ENCODE measurements at places on chromosomes 7 and 10.

- no peak for DNase-seq
Observed at GRCh38 chr10:120684226-120684625, 166.9 kb upstream of the WDR11 start.

DNA sequence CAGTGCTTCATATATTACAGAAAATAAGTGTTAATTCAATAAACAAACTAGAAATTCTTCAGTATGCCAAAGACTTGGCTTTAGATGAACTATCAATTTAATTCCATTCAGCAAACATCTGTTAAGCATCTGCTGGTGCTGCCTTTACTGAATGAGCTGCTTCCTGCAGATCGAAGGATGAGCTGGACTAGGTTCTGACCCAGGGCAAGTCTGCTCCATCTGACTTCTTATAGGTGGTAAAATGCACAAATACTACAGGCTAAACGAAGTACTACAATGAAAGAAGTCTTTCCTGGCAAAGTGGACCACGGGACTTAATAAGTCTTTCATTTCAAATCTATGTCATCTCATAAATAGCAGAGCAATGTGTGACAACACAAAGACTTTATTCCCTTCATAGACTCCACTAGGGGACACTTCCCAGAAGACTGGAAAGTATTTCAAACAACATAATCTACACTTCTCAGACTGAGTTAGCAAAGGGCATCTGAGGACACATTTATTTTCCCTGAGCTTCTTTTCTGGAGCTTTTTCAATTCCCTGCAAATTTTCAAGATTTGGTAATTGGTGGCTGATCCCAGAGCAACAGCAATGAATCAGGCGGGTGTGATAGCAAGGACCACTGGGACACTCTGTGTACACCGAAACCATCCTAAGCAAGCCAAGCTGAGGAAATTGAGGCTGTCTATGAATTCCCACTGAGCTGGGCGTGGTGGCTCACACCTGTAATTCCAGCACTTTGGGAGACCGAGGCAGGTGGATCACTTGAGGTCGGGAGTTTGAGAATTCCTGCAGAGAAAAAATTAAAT lies 108.9 kb upstream of the FRMD4A start:
- DNase-seq, result no peak

DNA sequence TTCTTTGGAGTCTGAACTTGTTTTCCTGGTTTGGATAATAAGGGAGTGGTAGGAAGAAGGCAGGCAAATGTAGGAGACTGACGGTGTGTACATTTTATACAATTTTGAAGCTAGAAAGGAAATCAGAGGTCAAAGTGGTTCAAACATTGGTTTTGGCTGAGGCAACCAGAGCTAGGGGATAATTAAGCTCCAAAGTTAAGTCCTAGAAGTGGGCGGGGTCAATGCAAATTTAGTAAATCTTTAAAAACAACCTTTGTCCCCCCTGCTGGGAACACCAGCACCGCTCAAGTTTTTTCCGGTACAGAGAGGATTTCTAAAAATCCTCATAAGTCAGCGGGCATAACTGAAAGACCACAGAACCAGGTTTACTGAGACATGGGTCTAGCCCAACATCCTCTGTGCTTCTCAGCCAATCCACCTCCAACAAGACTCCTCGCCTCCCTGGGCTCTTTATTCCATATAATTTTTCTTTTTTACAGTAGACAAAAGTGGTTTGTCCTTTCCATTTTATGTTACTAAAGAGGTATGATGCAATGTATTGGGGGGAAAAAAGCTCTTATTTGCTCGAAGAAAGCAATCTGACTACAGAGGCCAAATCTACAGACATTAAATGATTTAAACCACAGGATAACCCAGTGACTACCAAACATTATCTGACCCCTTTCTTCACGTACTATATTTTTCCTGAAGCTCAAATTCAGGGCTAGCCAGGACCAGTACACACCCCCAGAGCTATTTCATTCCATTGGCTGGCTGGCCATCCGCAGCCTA lies 1.6 kb downstream of the GLUD1 start:
- no peak for DNase-seq

DNA sequence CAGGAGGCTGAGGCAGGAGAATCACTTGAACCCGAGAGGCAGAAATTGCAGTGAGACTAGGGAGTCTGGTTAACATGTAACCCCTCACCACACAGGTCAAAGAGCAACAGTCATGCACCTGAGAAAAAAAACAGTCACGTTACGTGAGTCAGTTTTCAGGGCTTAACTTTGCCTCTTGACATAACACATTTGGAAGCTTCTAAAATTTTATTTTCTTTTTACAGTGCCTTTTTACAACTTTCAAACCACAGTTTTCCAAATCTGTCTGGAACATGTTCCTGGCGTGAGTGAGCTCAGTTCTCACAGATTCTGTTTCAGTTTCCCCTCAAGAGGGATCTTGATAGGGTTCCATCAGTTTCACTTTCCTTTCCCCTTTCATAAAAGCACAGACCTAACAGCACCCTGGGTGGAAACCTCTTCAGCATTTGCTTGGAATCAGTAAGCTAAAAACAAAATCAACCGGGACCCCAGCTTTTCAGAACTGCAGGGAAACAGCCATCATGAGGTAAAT lies 4.4 kb downstream of the IFIT3 start:
- DNase-seq, result no peak

GRCh38 chr10:17756557-17757217 lies 4.7 kb downstream of the TMEM236 start:
- no peak for DNase-seq

DNA sequence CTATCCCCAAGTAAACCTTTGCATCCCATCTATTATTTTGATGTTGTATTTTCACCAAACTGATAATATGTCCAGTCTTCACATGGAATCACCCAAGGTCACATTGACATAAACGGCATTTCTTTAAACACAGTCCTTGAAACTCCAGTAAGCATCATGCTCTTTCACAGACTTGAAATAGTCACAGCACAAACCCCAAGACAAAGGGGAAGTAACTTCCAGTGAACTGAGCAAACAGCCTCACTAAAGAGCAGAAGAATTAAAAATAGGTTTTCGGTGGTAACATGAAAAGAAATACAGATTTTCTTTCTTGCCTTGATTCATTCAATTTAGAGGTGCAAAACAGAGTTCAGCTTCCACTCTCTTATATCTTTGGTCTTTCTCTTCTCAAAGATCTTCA lies 253.7 kb downstream of the SFMBT2 start:
- DNase-seq, result no peak

DNA sequence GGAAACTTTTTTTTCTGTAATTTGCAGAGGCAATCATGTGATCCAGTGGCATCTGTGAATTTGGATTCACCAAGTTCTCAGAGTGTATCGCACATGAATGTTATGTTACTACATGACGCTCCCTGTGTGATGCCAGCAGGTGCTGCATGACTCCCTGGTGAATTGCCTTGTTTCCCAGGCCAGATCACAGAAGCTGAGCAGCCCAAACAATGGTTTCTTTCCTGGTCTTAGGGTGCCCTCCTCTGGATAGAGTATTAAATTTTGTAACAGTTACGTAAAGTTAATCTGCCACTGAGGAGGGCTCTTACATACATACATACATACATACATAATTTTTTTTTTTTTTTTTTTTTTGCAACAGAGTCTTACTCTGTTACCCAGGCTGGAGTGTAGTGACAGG lies 3.6 kb downstream of the ZSCAN21 start:
- no peak for DNase-seq

GRCh38 chr10:117439243-117439912 lies 64.1 kb upstream of the PDZD8 start:
- no peak for DNase-seq

GRCh38 chr7:148700661-148701064 lies 2.0 kb downstream of the CUL1 start:
- no peak for DNase-seq

- DNase-seq, result no peak
Observed at GRCh38 chr7:34946486-34946885, 90.8 kb downstream of the DPY19L1 start.

DNA sequence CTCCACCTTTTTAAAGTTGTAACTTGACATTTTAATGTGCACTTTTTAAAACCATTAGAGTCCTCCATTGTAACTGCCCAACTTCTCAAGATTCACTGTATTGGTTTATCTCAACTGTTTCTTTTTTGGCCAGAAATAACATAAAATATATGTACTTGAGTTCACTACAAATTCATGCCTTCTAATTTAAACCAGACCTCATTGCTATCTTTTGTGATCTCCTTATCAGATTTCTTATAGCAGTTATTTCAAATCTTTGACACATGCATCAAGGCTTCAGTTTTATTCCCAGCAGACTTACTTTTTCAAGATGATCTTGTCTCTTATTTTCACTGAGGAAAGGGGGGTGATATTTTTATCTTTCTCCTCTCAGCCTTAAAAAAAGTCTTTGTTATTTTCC lies 154.3 kb downstream of the PHF14 start:
- no peak for DNase-seq

DNA sequence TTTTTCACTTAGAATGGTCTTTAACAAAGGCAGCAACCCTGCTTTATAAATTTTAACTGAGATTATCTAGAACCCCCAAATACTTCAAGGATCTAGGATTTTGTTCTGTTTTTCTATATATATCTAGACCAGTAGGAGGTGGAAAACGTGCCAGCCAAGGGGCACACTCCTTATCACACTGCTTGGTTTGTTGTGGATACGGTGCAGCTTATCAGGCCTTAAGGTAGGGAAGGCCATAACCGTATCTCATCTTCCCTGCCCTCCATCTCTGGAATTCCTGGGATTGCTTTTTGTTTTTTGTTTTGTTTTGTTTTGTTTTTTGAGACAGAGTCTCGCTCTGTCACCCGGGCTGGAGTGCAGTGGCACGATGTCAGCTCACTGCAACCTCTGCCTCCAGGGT lies 75.4 kb downstream of the MPLKIP start:
- no peak for DNase-seq

- no peak for DNase-seq
Observed at GRCh38 chr7:116689790-116690259, 17.8 kb downstream of the MET start.

DNA sequence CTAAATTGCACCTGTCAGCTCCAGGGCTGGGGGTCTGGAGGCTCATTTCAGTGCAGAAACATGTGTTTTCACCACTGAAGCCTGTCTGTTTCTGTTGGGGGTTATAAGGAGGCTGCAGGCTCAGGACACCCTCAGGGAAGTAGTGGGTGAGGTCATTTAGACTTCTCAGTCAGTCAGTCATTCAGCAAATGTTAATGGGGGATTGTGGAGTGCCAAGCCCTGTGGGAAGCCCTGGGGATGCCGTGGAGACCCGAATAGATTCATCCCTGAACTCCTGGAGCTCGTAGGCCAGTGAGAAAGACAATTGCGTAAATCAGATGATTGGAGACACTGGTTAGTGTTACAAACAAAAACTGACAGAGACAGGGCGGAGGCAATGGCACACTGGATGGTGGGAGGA lies 19.2 kb downstream of the LHPP start:
- DNase-seq, result no peak

- DNase-seq, result no peak
Observed at GRCh38 chr10:110437761-110438341, 59.9 kb upstream of the DUSP5 start.

DNA sequence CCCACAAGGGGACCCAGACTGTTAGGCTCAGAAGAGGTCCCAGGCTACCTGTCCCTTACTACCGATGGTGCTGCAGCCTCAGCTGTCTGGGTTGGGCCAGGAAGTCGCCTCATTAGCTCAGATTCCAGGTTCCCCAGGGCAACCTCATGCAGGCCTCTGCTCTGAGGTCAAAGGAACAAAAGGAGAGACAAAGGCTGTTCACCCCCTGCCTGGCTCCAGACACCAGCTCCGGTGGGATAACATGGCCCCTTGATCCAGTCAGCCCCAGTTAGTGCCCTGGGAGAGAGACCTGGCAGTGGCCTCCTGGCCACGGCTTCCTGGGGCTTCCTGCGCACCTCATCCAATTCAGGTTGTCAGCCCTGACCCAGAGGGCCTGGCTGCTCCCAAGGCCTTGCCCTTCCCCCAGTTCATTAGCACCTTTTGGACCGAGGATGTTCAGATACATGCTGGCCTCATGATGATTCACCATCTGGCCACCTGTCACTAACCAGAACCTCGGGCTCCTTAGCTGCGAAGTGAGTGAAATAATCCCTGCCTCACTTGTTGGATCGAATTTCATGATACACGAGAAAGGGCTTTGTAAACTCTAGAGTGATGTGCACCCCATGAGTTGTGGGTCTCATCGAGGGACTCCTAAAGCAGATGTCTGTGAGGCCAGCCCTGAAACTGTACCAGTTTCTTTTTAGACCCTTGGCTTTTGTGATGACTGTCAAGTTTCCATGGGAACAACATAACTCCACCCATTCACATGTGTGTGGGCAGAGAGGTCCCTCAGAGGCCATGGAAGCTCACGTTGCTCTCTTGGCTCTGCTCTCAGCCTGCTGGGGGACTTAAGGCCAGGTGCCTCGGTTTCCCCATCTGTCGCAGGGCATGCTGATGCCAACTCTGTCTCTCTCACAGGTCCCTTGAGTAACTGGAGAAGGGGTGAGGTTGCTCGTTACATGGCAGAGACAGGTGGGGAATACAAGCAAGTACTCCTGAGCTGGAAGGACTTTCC lies 79.5 kb upstream of the PCBD1 start:
- DNase-seq, result no peak

DNA sequence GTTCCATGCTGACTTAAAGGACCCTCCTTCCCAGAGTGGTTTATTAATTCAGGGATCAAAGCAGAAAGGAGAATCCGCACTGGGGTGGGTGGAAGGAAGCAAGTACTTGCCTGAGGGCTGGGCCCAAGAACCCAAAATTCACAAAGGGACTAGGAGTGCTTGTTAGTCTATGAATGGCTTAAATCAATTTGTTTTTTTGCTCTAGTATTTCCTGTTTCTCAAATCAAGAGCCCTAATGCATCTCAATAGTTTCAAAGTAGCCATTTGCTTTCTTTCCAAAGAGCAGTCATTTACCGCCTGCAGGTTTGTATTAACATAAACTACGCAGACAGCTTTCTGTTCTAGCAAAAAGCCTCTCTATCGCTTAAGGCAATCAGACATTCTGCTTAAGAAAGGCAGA lies 44.2 kb upstream of the SLC35G1 start:
- DNase-seq, result no peak

GRCh38 chr7:93226310-93226709 lies at the start of gene HEPACAM2:
Gene HEPACAM2 (minus strand): TSS chr7:93226469.
- no peak for DNase-seq

DNA sequence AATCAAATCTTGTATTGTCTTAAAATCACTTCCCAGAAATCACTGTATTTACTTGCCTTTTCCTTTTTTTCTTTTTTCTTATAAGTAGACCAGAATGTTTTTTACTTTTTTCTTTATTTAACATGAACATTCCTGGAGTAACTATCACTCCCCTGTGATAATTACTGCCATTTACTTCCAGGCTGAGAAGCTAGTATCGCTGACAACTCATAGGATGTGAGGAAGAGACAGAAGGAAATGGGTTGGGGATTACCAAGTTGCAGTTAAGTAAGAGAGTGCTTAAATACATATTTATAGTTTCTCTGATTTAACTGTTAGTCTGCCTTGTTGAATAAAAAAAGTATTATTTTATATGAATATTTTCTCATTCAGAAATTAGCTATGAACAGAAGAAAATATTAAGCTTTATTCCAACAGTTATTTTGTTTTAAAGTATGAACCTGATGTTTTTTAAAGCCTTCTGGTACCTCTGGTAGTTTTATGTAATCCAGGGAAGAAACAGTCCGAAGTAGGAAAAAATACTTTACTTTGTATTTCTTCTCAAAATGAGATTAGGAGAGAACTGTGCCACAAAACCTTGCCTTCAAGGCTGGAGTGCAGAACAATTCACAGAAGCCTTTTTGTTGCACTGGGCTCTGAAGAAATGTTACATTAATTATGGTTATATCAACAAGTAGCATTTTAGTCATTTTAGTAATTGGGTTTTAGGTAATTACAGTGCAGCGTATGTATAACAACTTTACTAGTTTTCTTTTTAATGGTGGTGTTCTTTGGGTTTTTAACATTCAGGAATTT lies 72.8 kb downstream of the SHOC2 start:
- DNase-seq, result no peak

- DNase-seq, result no peak
Observed at GRCh38 chr10:103067484-103067883, 125.6 kb downstream of the NT5C2 start.

- no peak for DNase-seq
Observed at GRCh38 chr7:21580073-21580521, 37.3 kb downstream of the DNAH11 start.
